ENCODE measurements at places on chromosomes 16 and 17.

- no peak for DNase-seq
Observed at GRCh38 chr17:27856676-27857432, 36.3 kb downstream of the LYRM9 start.

DNA sequence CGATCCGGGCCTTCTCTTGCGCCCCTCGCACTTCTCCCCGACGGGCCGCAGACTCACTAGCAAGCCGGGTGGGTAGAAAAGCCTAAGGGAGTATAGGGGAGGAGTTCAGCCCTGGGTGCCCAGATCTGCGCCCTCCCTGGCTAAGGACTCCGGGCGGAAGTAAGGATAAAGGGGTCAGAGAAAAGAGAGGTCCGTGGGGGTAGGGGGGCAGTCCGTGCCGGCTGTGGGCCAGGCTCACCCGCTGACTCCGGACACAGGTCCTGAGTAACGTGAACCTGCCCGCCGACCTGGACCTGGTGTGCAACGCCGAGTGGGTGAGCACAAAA lies 1.8 kb downstream of the NAGS start:
- DNase-seq, result no peak

DNA sequence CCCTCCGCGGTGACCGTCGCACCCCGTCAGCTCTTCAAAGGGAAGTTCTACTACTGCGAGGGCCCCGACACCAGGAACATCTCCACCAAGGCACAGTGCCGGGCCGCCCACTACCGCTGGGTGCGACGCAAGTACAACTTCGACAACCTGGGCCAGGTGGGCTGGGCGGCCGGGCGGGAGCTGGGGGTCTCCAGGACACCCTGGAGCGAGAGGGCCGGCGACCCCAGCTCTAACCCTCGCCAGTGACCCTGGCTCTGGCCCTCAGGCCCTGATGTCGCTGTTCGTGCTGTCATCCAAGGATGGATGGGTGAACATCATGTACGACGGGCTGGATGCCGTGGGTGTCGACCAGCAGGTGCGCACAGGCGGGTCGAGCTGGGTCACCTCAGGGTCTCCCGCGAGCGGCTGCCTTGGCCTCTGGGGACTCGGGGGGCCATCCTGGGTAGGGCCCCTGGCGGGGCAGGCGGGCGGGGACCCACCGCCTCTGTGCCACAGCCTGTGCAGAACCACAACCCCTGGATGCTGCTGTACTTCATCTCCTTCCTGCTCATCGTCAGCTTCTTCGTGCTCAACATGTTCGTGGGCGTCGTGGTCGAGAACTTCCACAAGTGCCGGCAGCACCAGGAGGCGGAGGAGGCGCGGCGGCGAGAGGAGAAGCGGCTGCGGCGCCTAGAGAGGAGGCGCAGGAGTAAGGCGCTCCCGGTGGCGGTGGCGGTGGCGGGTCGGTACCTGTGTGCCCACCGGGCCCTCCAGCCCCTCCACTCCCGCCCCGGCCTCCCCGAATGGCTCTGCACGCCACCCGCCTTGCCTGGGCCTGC lies 13.4 kb downstream of the TPSG1 start:
- no peak for DNase-seq

- DNase-seq, result no peak
Observed at GRCh38 chr17:15740570-15741120, 8.6 kb downstream of the TBC1D26 start.

GRCh38 chr17:13106171-13106570 lies 88.3 kb upstream of the ELAC2 start:
- no peak for DNase-seq

DNA sequence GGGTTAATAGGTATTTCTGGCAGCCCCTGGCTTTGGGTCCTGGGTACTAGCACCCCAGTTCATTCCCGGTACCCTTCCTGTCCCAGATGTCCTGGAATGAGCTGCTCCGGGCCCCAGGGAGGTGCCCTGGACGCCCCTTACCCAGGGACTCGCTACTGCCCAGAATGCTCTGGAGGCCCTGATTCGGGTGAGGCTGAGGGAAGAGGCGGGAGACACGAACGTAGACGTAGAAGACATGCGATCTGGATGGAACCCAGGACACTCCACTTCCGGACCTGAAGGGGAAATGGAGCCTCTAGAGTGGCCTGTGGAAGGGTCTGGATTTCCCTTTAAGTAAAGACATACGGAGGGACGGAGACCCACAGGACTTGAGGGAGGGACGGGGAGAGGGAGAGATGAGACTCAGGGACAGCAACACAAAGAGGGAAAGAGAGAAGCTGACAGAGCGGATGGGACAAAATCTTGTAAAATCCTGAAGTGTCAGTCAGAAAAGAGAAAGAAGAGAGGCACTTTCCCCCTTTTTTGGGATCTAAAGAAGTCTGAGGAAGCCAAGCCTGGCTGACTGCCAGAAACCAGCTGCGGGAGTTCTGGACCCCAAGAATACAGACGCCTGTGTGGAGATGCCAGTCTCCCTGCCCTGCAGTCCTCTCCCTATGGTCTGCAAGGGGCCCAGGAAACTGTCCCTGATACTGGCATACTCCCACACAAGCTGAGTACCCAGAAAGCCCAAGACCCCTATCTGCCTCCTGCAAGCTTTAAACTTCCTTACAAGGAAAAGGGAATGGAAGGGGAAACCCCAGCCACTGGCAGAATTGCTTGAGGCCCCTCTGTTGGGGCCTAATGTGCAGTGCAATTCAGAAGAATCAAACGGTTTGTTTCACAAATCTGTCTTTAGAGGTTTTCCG lies 1.0 kb upstream of the HOXB13 start:
- DNase-seq, result no peak

- no peak for DNase-seq
Observed at GRCh38 chr17:72681844-72682243, 410.6 kb downstream of the SLC39A11 start.

- no peak for DNase-seq
Observed at GRCh38 chr16:17559394-17559793, 88.6 kb upstream of the XYLT1 start.
